ENCODE measurements at places on chromosomes 16 and 17.

- no peak for DNase-seq
Observed at GRCh38 chr16:48075398-48075797, 80.4 kb downstream of the ABCC12 start.

DNA sequence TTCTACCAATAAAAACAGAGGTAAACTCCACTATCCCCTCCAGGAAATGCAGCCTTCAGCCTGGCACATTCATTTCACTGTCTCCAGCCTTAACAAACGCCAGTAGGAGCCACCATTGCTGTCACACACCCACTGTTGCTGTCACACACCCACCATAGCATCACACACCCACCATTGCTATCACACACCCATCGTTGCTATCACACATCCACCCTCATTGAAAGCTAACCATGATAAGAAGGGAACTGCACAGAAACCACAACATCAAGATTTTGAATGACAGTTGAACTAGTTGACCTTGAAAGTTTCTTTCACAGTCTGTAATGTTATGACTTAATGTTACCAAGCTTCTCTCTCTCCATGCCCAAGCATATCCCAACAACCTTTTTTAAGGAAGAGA lies 38.1 kb downstream of the SHCBP1 start:
- peak; percentile 8 for DNase-seq

DNA sequence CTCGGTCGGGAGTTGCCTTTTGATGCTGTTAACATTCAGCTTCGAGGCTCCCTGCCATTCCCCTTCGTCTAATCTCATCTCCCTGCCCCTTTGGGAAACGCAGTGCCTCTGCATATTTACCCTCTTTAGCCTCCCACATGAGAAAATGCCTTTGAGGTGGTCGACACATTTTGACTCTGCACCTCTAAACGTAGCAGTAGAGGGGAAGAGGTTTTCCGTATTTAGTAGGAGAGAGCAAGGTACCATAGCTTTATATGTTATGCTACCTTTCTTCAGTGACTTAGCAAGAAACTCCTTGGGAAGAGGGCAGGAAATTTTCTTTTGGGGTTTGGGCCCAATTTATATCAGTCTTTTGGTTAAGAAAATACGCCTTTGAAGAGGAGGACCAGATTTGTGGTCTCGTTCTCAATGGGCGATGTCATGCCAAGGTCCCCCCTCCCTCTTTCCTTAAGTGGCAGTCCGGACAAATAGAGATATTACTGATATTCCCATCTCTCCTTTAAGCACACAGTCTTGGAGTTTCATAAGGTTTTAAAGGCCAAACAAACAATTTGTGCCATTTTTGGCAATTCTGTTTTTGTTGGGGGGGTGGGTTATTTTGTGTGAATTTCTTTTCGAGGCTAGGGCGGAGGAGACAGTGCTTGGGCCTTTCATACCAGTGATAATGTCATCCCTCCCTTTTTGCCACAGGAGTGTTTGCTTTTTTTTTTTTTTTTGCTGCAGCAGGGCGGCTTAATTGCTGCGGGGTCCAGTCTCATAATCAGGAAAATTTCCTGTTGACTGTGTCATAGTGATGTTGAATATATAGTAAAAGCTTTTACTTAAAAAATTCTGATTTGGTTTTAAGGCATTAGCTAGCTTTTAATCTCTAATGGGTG lies 1.5 kb downstream of the PAFAH1B1 start:
- DNase-seq, result peak; percentile 26

- DNase-seq, result no peak
Observed at GRCh38 chr16:77885571-77886295, 97.4 kb downstream of the VAT1L start.

DNA sequence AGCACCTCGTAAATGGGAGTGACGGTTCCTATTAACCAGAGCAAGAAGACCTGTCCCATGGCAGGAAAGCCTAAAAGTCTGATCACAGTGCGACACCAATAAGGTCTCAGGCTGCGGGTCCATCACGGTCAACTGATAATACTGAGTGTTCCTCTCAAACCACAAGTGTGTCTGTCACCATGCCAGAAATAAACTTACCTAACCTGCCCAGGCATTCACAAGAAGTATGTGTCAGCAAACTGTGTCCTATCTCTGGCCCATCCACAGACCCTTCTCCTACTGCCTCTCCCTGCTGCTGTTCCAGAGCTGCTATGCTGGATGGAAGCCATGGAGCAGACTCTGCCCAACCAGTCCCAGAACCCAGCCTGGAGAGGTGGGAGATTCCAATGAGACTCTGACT lies 73.5 kb downstream of the ZNF423 start:
- DNase-seq, result no peak

DNA sequence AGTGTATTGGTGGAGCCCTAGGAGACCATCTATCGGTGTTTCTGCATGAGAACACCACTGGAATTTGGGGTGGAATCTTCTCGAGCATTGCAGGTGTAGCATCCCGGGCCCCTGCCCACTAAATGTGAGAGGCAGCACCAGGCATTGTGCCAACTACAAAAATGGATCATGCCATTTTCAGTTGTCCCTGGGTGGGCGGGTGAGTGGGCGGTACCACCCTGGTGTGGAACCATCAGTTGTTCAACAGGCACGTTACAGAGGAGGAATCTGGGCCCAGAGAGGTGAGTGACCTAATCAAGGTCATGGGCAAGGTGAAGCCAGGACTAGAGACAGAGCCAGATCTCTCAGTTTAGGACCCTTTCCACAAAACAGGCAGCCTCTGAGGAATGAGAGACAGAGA lies 8.8 kb downstream of the PIPOX start:
- no peak for DNase-seq

DNA sequence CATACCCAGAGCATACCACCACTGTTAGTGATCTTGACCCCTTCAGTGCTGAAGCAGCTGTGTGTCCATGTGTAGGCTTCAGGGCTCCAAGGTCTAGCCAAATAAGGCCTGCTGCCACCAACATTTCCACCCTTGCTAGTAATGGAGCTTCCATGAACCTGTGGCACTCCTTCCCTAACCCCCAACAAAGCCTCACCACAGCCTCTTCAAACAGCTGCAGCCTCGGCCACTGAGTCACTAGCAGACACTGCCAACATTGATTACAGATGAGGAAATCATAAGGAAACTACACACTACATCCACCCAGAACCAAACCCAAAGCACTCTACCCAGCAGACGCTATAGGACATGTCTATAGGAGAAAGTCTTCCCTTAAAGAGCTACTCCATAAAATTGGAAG lies 610.7 kb downstream of the KCNJ2 start:
- DNase-seq, result no peak

All from CD4-positive, alpha-beta T cell treated with Interleukin-10 for 1 hour (primary cell).